ENCODE measurements at places on chromosomes 5 and 9.

GRCh38 chr9:120383999-120384924, 195.7 kb downstream of the CDK5RAP2 start:
- no peak for DNase-seq

DNA sequence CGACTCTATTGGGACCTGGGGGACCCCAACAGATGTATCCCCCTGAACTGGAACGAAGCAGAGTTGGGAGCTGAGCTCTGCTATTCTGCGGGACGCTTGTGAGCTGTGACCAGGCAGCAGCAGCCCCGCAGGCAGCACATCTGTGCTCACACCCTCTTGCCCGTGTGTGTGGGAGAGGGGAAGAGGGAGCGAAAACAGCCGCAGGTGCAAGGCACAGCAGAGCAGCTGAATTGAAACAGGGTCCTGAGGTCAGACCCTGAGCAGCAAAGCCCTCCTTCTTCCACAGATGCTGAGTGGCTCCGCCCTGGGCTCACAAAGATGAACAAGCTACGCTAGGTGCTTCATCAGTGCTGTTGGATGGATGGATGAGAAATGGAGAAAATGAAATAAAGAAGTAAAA, 198.7 kb downstream of the HSPA4 start:
- no peak for DNase-seq

GRCh38 chr9:21513431-21513830, 31.3 kb upstream of the IFNE start:
- no peak for DNase-seq

- peak; percentile 69 for DNase-seq
These were observed 101.0 kb upstream of the SMC2 start for GRCh38 chr9:103992938-103993579.

DNA sequence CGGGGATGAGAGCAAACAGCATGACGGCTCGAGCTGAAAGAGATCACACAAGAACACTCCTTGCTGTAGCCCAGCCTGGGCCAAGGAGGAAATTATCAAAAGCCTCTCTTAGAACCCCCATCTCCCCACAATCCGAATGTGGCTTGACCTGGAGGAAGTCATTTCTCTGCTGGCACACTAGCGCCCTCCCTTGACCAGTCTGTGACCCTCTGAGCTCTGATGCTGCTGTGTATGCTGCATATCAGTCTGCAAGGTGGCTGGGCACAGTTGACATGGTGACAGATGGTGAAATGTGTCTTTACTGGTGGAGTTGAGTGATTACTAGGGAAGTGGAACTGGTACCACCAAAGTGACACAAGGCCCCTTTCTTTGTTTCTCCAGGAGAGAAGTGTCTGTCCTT, 3.3 kb downstream of the SLC46A2 start:
- peak; percentile 74 for DNase-seq

DNA sequence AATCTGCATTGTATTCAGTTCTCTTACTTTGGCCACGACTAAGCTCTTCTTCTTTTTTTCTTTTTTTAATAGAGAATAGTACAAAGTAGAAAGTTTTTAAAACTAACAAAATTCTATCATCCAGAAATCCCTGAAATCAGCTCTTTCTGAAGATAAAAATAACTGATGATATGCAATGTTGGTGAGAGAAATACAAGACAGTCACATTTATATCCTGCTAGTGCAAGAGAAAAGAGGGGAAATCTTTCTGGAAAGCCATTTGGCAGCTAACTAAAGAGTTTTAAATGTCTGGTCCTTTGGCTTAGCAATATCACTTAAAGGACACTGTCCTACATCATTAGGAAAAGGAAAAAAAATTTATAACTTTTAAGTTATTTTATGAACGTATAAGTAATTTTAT, 27.0 kb upstream of the FREM1 start:
- DNase-seq = no peak

- DNase-seq = no peak
These were observed 17.6 kb downstream of the DENND1A start for GRCh38 chr9:123912167-123912897.

DNA sequence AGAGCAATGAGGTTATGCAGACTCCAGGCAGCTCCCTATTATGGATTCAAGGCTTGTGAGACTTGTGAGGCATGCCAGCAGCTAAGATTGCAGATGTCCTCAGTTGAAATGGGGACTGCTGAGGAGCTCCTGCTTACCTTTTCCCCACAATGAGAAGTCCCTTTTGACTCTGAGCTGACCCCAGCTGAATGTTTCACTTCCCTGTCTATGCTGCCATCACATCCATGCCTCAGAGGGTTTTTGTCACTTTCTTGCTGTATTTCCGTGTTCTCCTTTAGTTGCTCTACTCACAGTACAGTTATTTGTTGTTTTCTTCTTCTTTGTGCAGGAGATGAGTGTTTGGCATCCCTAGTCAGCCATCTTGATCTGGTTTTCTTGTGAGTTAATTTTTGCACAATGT, 18.8 kb upstream of the OR2S2 start:
- peak; percentile 6 for DNase-seq

GRCh38 chr5:16480144-16480543, 14.5 kb upstream of the ZNF622 start:
- DNase-seq = no peak

GRCh38 chr5:102153003-102153759, 142.9 kb downstream of the SLCO4C1 start:
- DNase-seq = peak; percentile 5

DNA sequence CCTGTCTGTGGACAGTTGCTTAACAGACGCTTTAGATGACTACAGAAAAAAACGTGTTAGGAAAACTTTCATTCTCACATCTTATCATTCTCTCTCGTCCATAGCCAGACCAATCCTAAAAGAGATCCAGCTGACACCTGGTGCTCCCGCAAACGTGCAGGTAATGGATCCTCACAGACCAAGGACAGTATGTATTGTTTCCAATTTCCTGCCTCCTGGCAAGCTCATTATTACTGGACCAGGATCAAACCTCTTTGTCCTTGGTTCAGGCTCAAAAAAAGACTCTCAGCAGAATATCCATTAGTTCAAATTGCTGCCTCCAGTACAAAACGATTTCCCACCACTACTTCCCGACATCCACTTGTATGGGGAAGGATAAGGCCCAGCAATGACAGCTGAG, 62.4 kb downstream of the SERINC5 start:
- no peak for DNase-seq

Data from inflammatory macrophage treated with lipopolysaccharide for 1 hour (primary cell).